T-helper 9 cell (primary cell): ENCODE measurements at places on chromosomes 11 and 22.
A peak's percentile ranks its signal among the peaks of the same experiment; 100 is the strongest.

DNA sequence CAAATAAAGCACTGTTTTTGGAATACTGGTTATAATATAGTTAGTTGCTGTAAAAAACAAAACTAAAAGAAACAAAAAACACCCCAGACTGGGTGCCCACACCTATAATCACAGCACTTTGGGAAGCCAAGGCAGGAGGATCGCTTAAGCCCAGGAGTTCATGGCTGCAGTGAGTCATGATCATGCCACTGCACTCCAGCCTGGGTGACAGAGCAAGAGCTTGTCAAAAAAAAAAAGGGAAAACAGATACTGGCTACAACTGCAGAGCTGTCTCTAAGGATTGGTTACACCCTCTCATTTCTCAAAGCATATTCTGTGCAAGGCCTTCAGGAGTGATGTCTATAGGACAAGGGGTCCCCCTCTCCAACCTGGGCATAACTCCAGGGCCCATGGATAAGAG lies 14.6 kb upstream of the STK33 start:
- DNase-seq, result no peak

DNA sequence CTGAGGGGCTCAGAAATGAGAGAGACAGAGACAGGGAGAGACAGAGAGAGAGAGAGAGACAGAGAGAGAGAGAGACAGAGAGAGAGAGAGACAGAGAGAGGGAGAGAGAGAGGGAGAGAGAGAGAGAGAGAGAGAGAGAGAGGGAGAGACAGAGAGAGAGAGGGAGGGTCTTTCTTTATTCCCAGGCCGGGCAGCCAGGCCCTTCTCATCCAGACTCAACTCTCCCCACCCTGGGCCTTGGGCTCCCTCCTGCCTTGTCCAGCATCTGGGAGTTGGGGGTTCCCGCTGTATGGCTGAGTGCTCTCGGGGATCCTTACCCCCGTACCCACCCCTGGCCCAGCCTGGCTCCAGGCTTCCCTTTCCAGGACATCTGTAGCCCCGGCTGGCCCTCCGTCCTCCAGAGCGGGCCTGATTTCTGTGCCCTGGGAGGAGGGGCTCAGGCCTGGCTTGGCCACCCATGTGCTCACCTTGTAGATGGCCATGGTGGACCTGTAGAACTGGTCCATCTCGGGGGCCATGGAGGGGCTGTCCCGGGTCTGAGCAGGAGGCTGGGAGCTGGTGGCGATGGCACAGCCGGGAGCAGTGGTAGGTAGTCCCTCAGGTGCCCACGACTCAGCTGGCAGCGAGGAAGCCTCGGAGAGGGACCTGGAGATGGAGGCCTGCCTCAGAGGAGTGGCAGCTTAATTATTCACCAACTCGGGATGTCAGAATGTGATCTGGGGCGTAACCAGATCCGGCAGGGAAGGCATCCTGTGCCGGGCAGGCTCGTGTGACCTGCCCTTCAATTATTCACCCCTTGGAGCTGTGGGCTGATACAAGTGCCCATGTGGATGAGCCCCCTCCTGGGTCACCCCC lies at the start of gene BAIAP2L2:
Gene BAIAP2L2 (minus strand): TSS at position 677 of the 855 bp plus-strand sequence. CDS start 159 bp downstream, at position 518.
- DNase-seq, result no peak

DNA sequence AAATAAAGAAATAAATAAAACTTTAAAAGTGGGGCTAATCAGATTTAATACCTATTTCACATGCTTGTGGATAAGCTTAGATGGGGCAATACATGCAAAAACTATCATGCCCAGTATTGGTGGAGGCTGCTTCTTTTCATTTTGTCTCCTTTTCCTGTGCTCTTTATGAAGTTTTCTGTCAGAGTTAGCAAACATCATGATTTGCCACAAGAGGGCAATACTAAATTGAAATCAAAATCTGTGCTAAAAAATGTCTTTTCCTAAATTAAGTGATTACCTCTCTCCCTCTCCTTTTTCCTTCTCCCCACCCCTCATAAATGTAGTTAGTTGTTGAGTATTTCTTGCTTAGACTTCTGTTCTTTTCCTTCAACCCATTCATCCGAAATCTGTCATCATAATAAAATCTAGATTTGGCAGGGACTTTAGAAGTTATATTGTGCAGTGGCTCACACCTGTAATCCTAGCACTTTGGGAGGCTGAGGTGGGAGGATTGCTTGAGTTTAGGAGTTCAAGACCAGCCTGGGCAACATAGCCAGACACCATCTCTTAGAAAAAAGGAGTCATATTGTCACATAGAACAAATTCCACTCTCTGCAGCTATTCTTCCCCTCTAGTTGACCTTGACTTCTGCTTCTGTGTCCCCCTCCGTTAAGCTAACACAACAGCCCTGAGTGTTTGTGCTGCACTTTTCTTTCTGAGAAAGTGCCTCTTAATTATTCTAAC lies 4.7 kb upstream of the ARHGAP42 start:
- no peak for DNase-seq

- DNase-seq, result no peak
Measured at GRCh38 chr11:46130286-46130940, 9.2 kb upstream of the PHF21A start.

GRCh38 chr11:27592098-27592780 lies 85.7 kb upstream of the LIN7C start:
- no peak for DNase-seq

DNA sequence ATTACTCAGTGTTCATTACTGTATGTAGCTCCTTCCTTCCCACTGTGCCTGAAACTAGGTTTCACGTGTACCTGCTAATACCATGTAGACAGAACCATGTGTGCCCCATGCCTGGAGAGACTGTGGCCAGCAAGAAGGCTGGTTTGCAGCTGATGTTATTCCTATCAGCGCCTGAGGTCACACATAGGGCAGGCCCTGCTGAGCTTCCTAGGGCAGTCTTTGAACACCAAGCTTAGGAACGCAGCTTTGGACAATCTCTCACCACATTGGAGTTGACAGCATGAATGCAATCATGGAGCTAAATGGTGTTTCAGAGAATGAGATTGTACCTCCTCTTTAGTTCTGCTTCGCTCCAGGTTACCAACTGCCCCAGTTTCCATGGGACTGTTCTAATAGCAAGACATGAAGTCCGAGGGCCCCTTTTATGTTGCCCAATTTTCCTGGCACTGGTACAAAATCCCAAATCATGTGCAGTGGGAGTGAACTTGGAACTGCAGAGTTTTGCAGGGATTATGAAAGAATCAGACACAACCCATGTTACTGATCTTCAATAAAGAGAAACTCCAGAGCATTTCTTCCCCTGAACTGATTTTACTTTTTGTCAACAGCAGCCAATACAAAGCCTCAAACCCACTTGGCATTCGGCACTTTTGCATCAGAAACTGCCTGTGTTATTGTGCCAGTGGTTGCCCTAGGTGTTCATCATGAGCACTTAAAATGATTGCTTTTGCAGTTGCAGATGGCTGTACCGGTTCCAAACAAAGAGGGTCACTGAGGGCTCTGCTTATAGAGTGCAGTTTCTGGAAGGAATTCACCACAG lies 154.2 kb upstream of the TTC12 start:
- no peak for DNase-seq

DNA sequence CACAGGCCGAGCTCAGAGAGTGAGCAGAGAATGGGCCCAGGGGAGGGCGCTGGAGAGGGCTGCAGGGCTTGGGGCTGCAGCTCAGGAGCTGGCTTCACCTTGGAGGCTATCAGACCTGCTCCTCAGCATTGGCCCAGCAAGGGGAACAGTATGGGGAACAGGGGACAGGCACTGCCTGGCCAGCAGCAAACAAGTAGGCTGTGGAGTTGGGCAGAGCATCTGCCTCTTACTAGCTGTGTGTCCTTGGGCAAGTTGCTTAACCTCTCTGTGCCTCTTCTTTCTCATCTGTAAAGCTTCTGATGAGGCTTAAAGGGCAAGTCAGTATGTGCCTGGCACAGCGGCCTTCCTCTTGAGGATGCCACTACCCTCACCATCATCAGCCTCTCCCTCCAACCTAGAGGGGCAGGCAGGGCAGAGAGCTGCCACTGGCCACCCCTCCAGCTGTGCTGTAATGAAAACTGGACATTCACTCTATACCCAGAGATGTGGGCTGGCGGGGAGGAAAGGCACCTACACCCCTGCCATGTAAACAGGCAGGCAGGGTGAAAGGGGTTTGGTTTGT lies 7.5 kb upstream of the CDKN1C start:
- peak; percentile 38 for DNase-seq

DNA sequence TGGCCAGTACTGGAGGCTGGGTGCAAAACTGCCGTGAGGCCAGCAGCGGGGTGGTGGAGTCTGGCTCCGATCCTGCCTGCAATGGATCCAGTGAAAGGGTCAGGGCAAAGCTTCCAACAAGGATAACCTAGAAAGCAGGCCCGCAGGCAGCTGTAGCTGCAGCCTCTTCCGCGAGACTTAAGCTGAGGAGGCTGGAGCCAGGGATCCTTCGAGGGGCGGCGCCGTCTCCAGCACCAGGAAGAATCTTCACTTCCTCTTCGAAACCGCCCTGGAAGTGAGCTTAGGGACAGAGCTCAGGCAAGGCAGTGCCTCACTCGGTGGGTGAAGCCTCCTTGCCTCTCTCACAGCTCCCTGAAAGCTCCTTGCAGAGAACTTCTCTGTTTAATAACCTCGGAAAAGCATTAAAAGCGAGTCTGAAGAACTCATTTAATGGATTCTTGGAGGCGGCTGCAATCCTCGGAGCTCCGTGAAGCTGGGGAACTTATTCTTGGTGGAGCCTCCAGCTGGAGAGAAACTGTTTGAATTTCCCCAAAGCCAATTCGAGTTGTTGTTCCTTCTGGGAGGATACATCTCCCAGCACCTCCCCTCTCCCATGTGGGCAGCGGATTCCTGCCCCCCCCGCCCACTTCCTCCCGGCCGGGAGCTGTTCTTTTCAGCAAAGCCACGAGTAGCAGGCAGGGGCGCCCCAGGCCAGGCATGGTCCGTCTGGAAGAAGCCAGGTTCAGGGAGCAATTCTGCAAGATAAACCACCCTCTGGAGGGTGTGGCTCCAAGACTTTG lies 169.9 kb downstream of the CTTN start:
- no peak for DNase-seq

DNA sequence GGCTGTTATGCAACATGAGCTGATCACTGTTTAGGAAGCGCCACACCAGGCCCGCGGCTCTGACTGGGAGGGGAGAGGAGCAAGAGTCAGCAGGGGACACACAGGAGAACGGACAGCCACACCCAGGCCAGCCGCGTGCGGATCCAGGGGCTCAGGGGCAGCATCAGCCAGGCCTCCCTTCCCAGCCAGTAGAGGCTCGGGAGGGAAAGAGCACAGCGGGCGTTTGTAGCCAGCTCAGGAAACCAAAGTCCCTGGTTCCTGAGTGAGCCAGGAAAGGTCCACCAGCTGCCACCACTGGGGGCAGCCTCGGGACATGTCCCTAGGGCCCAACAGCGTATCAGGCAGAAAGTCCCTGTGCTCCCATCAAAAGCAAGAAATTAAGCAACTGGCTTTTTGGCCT lies 71.8 kb upstream of the PITPNB start:
- no peak for DNase-seq

DNA sequence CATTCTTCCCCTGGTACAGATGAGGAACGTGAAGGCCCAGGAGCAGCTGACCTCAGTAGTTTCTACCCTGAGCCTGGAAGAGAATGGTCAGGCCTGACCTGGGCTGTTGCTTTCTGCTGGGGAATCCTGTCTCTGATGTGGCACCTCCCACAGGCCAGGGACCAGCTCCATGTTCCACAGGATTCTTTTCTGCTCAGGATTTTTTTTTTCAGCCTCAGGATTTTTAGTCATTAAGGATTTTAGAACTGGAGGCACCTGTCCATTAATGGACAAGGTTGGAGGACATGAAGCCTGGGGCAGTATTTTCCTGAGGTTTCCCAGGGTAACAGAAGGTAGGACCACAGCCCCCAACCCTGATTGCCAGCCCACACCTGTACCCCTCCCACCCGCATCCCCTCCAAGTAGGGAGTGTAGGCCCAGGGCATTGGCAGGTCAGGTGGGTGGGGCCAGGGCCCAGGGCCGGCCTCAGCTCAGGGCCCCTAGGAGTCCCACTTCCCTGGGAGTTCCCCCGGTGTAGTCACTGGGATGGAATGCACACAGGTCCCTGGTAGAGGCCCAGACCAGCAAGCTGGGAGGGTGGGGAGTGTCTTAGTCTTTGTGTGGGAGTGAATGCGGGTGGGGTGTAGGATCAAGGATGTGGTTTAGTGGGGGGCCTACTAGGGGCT lies 16.1 kb downstream of the BIK start:
- no peak for DNase-seq

GRCh38 chr11:108715239-108715638 lies 50.4 kb downstream of the DDX10 start:
- no peak for DNase-seq

DNA sequence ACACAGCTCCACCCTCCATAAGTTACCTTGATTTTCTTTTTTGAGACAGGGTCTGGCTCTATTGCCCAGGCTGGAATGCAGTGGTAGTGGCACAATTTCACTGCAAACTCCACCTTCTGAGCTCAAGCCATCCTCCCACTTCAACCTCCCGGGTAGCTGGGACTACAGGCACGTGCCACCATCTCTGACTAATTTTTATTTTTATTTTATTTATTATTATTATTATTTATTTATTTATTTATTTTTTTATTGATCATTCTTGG lies 9.6 kb downstream of the RPS3 start:
- DNase-seq, result no peak

DNA sequence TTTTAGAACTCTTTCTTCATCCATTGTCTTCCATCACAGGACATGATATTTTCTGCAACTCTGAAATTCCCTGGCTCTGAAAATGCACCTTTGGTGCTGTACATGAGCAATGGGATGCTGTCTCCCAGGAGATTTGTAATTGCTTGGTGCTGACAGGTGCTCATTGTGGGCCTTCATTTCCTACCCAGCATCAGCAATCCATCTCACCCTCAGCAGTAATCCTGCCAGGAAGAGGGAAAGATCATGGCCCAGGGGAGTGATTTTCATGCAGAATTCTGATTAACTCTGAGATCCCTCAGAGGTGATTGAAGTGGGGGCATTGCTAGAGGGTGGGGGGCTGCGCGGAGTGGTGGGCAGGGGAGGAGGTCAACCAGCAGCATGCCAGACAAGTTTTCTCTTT lies 651.7 kb downstream of the NELL1 start:
- no peak for DNase-seq

DNA sequence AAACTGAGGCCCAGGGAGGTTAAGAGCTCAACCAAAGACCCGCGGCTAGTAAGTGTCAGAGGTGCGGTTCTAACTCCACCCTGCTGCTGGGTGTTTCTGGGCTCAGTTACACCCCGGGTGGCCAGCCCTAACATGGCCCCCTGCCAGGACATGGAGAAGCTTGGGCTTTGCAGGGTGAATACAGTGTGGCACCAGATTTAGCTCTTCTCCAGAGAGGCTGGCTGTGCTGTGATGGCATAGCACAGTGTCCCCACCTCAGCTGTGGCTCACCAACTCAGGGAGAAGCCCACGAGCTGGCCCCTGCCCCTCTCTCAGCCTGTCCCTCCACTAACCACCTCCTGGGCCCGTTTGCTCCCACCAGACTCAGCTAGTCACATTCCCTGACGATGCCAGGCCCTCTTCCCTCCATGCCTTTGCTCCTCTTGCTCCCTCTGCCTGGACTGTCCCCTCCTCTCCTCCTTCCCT lies 7.0 kb downstream of the UCP3 start:
- no peak for DNase-seq

GRCh38 chr11:109972181-109972715 lies 120.9 kb upstream of the ZC3H12C start:
- DNase-seq, result no peak

GRCh38 chr11:126339073-126339862 lies 16.2 kb upstream of the ST3GAL4 start:
- DNase-seq, result no peak
